ENCODE measurements at places on chromosomes 2 and 18.
A peak's percentile ranks its signal among the peaks of the same experiment; 100 is the strongest.

- no peak for DNase-seq
Measured at GRCh38 chr2:236673126-236673822, 103.6 kb downstream of the ACKR3 start.

- no peak for DNase-seq
Measured at GRCh38 chr18:68418226-68418868, 296.6 kb downstream of the TMX3 start.

GRCh38 chr2:54347622-54348021 lies 91.6 kb upstream of the TSPYL6 start:
- no peak for DNase-seq

DNA sequence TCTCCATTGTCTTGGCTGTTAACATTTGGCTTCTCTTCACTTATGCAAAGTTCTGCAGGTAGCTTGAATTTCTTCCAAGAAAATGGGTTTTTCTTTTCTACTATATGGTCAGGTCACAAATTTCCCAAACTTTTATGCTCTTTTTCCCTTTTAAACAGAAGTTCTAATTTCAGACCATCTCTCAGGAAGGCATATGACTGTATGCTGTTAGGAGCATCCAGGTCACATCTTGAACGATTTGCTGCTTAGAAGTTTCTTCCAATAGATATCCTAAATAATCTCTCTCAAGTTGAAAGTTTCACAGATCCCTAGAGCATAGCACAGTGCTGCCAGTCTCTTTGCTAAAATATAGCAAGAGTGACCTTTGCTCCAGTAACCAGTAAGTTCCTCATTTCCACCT lies 932.5 kb downstream of the DPP10 start:
- DNase-seq = no peak

GRCh38 chr18:36628435-36629137 lies 200.2 kb downstream of the TPGS2 start:
- no peak for DNase-seq

DNA sequence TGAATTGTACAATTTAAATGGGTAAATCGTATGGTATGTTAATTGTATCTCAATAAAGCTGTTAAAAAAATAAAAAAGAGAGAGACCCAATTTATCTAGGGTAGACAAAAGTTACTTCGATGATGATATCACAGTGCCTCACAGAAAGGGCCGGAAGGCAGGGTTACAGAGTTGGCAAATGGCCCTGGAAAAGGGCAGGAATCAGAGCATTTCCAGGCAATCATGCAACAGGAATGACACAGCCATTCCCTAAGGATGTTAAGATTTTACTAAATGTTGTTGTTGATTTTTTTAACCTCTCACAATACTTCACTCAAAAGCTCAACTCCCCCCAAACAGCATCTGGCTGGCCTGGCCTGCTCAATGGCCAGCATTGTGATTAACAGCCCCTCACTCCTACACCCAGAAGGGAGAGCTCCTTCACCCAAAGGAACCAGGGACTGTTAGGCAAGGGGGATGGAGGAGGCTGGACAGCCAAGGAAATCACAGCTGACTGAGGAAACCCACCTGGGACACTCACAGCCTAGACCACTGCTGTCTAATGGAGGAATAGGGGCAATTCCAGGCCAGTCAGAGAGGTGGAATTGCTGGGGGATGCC lies 7.7 kb upstream of the SP100 start:
- DNase-seq = no peak

DNA sequence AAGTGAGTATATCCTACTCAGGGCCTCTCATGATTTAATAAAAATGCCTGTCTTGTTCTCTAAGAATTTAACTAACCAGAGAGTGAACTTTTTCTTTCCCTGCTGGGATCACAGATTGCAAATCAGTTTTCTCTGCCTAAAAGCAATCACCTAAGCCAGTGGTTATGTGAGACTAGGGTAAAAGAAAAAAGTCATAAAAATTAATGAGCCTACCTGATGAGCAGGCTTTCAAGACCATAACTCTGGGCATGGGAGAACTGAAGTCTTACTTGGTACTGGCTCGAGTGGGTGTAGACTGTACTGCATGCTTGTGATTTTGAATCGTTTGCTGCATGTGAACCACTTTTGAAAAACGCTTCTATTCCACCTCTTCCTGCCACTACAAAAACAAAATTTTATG lies 1677.0 kb upstream of the LRRTM1 start:
- DNase-seq = no peak

DNA sequence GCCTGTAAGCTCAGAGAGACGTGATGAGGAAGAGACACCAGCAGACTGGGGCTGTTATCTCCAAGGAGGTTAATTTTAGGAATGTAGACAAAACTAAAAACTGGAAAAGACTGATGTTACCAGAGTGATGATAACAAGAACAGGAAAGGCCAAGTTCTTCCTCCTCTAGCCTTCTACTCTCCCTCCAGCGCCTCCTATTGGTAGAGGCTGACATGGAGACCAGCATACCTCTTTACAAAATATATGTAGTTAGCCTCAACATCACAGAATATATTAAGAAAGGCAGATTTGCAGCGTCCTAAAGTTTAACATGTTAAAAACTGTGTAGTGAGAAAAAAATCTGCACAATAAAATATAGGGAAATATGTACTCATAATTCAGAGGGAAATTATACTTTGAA lies 66.0 kb downstream of the TCF4 start:
- DNase-seq = peak; percentile 65

DNA sequence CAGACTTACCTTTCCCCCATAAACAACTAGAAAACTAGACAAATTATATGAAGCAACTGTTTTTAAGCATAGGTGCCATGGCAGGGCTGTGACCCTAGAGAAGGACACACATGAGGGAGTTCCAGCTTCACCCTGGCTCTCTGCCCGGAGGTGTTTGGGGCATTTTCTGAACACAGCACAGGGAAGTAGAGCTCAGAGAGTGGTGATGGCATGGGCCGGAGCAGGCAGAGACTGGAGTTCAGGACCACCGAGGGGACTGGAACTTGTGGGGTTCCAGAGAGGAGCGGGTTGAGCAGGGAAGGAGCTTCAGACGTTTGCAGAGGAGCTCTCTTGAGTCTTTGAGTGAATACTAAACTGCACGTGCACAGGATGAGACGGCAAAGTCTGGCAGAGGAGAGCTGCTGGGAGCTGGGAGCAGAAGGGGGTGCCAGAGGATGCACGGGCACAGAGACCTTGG lies 26.5 kb upstream of the KLF11 start:
- DNase-seq = no peak

DNA sequence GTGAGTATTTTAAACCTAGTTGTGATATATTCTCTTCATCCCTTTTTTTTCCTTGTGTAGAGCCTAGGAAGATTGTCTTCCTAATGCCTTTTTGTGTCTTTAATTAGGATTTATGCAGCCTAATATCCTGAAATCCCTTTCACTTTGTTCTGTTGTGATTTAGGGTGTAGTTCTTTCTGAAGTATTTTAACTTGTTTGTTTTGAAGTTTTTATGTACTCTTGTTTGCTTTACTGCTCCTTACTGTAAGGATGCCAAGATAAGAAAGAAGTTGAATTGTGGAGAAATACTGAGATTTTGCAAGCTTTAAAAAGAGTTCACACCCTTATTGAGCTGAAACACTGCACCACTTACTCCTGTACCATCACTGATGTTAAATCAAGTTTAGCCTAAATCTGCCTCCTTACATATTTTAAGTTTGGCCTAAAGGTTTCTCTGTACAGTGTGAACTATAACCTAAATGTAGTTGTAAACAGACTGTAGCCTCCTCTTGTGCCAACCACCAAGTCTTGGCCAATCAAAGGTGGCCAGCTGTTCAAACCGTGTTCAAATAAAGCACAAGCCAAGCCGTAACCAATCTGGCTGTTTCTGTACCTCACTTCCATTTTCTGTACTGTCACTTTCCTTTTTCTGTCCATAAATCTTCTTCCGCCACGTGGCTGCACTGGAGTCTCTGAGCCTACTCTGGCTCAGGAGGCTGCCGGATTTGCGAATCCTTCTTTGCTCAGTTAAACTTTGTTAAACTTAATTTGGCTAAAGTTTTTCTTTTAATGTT lies 17.7 kb upstream of the ACOXL start:
- no peak for DNase-seq

DNA sequence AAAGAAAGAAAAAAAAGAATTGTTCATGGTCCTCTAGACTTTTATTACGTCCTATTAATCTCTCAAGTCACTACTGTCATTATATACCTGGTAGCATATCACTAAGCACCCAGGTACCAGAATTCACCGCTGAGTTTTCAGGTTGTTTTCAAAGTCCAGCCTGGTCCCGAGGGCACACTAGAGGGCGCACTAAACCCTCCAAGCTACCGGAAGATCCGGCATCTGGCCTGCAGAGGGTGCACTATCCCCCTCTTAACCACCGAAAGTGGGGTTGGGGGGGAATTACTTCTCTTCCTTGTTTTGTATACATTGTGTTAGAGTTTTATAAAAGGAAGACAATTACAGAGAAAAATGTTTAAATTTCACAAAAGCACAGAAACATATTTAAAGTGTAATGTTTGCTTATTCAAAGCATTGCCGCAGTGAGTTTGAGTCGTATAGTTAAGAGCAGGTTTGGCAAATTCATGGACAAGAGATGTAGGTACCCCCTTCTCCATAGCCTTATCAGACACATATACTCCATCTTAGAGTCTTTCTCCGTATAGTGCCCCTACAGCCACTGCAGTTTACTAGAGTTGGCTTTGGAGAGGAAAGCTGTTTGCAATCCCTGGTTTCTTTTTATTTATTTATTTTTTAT lies 19.2 kb downstream of the MOGAT1 start:
- DNase-seq = peak; percentile 91

DNA sequence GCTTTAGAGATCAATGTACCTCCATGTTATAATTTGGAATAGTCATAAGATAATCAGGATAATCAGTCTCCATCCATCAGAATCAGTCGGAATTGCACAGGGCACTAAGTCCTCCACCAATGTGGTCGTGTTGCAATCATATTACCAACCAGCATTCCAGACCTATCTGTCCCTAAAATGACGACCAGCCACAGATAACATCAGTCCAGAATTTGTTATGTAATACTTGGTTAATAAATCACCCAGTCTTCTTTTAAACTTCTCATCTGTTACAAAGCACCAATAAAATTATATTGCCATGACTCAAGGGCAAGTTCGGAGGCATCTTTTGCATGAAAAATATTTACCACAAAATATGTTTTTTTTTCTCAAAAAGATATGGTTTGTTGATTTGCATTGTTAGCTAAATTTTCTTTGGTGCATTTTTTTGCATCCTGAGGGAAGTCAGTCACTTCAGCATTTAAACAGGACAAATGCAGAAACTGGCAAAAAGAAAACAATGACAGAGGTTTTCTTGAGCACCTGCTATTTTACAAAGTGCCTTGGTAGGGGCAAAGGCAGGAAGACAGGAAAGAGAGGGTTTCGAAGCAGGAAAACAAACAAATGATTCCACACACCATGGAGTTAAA lies 29.3 kb downstream of the PIEZO2 start:
- no peak for DNase-seq

- no peak for DNase-seq
Measured at GRCh38 chr18:65017372-65017760, 733.4 kb upstream of the CDH7 start.

GRCh38 chr2:96090196-96090926 lies 26.0 kb downstream of the ADRA2B start:
- no peak for DNase-seq

GRCh38 chr2:123073371-123073770 lies 951.7 kb upstream of the CNTNAP5 start:
- DNase-seq = no peak

GRCh38 chr2:85996591-85996990 lies 107.8 kb upstream of the ST3GAL5 start:
- DNase-seq = peak; percentile 38
